Activated CD4-positive, alpha-beta T cell treated with anti-CD3 and anti-CD28 coated beads, Interleukin-2, amount 50 U/mL, for 24 hours (primary cell): ENCODE measurements at places on chromosomes 5 and 9.

GRCh38 chr9:127614961-127615360 is 2.9 kb downstream of the STXBP1 start:
- no peak for DNase-seq

DNA sequence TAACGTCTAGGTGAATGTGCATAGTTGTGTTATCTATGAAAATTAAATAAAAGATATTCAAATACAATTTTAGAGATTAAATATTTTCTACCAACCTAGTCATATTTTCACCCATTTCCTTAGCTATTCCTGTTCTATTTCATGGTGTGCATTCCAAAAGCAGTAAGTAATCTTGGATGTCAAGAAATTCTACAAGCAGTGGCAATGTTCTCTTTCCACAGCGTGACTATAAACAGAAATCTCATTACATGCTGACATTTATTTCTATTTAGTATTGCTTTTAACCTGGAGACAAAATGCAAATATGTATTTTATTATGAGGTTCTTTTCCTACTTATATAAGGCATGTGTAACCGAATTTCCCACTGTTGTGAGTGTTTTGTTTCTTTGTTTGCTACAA is 510.0 kb downstream of the ACTL7B start:
- no peak for DNase-seq

- DNase-seq: no peak
Observed at GRCh38 chr5:54080831-54081230, 229.5 kb downstream of the ARL15 start.

- DNase-seq: no peak
Observed at GRCh38 chr5:56319526-56320181, 86.5 kb upstream of the ANKRD55 start.

DNA sequence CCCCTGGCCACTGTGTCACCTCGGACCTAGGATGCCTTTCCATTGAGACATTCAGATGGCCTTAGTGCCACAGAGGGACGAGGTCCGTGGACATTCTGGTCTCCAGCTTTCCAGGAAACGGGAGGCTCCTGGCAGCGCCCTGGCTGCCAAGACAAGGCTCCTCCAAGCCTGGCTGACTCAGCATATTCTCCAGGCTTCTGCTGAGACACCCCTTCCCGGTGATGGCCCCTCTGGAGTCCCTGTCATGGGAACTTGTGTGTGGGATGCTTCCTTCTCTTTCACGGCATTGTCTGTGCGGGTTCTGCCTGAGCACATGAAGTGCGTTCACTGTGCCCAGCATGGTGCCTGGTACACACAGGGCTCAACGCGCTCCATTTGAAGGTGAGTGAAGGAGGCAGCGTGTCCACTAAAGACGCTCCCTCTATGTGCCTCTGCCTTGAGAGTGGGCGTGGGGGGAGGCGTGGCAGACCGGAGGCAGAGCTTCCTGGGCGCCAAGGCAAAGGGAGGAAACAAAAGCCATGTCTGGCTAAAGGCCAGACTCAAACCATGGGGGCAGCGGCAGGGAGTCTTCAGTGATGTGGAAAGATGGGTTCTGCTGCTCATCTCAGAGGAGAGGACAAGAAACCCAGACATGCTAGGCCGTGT is 46.4 kb upstream of the PRRC2B start:
- DNase-seq: no peak

DNA sequence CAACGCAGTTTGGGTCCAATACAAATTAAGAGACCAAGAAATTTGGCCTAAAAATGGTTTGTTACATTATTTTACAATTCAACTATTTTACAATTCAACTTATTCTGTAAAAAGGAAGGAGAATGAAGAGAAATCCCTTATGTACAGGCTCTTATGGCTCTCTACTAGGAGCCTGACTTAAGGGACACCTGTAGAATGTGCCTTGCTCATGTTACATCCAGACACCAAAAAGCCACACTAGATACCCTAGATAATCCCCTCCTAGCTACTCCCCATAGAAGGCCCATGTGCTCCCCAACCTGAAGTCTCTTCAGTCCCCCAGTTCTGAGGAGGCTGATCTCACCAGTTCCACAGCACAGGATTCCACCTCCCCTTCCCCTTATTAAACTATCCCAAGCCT is 14.1 kb upstream of the NNT start:
- no peak for DNase-seq

DNA sequence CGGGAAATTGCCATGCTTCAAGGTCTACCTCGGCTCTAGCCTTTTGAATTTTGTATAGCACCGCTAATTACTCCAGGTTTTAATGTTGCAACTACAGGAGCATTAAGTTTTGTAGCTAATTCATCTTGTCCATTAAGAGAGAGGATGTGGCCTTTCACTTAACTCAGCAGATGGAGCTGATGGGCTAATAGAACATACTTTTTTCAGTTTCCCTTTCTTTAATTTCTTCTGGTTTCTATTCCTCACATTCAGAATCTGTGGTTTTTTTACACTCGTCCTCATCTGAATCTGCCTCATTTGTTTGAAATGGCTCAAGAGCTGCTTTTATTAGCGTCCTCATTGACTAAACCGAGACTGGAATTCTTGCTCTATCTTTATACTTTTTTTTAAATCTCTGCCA is 2085.7 kb upstream of the C9orf72 start:
- no peak for DNase-seq

GRCh38 chr9:100352201-100352726 is 478 bp downstream of the TEX10 start:
- DNase-seq: no peak

DNA sequence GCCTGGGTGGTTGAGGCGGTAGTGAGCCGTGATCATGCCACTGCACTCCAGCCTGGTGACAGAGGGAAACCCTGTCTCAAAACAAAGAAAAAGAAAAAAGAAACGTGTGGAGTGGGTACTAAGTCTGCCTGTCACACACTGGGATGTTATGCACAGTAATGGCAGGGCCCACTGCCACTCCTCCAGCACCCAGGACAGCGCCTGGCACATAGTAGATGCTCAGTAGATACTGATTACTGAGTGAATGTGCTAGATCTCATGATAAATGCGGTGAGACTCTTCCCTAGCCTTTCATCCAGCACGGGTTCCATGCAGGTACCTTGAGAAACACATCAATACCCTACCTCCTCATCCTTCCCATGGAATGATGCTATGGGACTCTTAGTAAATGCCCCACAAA is 87.4 kb upstream of the HSPA9 start:
- no peak for DNase-seq

DNA sequence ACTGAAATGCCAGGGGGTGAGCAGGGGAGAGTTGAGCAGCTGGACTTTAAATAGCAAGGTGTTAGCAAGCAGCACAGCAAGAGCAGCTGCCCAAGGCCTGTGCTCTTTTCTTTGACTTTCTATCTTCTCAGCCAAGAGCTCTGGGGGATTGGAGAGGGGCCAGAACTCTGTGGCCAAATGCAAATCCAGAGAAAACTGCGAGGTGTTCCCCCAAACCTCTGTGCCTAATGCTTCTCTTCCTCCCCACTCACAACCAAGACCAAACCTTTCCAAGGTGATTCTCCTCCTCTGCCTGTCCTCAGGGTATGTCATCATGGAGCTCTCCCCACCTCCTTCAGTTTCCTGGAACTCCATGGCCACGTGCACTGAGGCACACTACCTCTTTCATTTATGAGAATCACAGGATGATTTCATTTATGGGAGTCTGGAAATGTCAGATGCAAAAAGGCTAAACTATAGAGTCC is 118.7 kb upstream of the WWC1 start:
- DNase-seq: no peak

DNA sequence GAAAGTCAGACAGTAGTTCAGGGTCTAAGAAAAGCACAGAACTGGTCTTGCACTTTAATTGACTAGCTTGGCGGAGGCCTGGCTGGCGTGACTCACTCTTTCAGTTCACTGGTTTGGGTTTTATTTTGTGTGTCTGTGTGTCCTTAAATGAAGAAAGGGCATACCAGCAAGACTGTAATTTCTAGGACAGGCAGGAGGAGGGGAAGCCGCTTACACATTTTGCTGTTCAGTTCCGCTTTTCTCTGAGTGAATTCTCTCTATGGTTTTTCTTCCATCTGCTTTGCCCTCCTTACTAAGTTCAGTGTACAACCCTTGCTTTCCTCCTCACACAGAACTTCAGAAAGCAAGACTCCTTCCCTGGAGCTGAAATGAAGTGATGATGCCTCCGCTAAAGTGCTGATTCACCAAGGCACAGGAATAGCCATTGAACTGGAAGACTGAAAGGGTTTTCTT is 150.8 kb downstream of the MEF2C start:
- DNase-seq: no peak

- no peak for DNase-seq
Observed at GRCh38 chr9:121698627-121699570, 47.5 kb downstream of the DAB2IP start.

- no peak for DNase-seq
Observed at GRCh38 chr5:54619731-54620130, 102.2 kb downstream of the SNX18 start.

- no peak for DNase-seq
Observed at GRCh38 chr5:113003763-113004162, 27.2 kb downstream of the DCP2 start.

DNA sequence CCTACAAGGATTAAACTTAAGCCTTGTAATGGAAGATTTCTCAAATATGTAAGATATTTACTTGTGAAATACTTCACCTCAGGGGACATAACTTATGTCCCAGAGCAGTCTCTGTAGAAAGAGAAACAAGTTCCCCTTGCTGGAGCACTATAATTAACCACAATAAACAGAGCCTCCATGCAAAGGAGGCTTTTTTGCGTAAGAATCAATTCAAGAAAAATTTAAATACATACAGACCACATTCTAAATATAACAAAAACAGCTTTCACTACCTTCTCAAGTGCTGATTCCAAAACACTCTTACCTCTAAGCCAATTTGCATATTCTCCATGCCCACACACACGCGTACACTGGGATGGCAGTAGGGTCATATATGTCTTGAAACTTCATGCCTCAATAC is 30.7 kb upstream of the CCNB1 start:
- DNase-seq: no peak

- no peak for DNase-seq
Observed at GRCh38 chr9:83240671-83241070, 177.7 kb upstream of the RASEF start.

- no peak for DNase-seq
Observed at GRCh38 chr5:76204713-76205112, 121.5 kb downstream of the SV2C start.

DNA sequence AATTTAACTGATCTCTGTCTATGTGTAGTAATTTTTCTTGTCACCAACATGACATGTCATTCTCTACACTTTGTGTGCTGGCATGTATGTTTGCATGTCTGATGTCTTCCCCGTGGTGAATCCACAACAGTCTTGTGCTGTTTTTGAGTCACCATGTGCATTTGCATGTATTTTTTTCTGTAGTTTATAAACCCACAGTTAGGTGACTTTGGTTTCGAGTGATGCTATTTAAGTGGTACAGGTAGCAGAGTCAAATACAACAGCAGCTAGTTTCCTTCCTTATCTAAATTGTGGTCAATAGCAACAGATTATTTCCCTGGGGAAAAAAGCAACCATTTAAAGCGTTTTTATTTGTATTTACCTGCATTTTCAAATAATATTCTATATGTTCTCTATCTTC is 89.9 kb upstream of the FSD1L start:
- DNase-seq: no peak

DNA sequence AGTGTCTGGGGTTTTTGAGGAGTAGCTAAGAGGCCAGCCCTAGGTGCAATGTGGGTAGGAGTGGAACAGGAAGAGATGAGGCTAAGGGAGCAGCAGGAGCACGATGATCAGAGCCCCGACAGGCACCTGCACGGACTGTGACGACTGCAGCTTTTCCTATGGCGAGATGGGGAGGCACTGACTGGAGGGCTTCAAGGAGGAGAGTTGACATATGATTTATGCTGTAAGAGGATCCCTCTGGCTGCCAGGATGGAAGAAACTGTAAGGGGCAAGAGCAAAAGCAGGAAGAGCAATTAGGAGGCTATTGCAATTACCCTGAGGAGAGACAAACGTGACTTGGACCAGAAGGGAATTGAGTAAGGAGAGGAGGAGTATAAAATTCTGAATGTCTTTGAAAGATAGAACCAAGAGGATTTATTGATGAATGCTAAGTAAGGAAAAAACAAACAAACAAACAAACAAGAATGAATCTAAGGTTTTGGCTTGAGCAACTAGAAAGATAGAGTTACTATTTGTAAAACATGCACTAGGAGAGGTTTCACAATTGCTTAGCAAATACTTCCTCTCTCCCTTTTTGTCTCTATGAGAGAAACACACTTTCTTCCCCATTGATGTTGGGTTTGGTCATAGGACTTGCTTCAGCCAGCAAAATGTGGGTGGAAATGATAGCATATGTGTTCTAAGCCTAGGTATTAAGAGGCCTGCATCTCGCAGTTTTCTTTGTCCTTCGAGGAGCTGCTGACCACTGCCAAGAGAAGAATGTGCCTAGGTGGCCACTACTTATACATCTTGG is 32.9 kb downstream of the TRPC7 start:
- no peak for DNase-seq

GRCh38 chr5:146717951-146718350 is 160.6 kb downstream of the PPP2R2B start:
- no peak for DNase-seq

GRCh38 chr9:98795970-98796363 is 388 bp downstream of the ANKS6 start:
- DNase-seq: no peak

DNA sequence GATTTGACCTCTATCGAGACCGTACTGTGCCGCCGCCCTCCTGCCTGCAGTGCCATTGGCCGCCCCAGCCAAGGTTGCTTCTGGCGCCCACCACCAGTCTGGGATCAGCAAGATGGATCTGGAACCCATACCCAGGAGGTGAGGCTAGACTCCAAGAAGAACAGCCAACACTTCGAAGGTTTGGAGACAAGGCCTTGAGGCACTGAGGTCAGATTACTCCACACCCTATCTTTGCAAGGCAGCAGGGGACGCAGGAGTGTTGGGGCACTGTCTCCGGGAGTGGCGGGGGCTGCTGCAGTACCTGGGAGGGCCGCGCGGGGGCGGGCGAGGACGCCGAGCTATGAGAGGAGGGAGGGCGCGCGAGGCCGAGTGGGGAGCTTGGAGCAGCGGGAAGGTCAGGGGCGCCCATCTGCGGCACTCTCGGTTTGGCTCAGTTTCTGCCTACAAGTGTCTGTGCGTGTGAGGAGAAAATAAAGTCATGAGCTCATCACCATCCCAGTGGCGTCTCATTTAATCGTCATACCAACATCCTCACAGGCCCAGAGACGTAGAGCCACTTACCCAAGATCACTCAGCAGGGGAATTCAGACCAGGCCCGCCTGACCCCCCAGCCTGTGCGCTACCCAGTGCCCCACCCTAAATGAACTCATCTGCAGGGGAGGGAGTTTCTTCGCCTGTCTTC is 20.5 kb upstream of the PSD2 start:
- peak; percentile 70 for DNase-seq

DNA sequence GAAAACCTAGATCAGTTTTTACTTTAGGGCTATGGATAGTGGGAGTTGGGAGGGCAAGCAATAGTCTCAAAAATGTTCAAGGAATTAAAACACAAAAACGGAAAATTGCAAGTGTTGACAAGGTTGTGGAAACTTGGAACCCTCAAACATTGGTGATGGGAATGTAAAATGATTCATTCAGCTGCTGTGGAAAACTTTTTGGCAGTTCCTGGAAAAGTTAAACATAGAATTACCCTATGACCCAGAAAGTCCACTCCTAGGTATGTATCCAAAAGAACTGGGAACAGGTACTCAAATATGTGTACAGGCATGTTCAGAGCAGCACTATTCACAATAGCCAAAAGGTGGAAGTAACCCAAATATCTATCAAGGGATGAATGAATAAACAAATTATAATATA is 1.2 kb upstream of the MSANTD3 start:
- no peak for DNase-seq

- DNase-seq: no peak
Observed at GRCh38 chr5:170681013-170681433, 102.5 kb upstream of the GABRP start.
